ENCODE measurements at places on chromosomes 5 and 9.

DNA sequence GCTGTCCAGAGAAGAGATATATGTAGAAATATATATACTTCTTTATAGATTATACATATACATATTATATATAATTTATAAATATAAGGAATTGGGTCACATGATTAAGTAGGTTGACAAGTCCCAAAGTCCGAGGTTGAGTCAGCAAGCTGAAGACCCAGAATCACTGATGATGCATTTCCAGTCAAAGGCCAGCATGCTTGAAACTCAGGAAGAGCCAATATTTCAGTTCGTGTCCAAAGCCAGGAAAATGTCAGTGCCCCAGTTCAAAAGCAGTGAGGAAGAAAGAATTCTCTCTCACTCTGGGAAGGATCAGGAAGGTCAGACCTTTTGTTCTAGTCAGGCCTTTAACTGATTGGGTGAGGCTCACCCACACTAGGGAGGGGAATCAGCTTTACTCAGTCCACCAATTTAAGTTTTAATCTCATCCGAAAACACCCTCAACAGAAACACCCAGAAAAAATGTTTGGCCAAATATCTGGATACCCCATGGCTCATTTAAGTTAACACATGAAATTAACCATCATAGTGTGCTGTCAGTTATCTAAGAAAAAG, 42.0 kb upstream of the LVRN start:
- no peak for DNase-seq

GRCh38 chr5:10685115-10685521, 75.9 kb downstream of the DAP start:
- DNase-seq: no peak

- no peak for DNase-seq
These were observed 62.6 kb upstream of the RPS23 start for GRCh38 chr5:82340799-82341198.

GRCh38 chr5:82785882-82786509, 291.2 kb downstream of the TMEM167A start:
- no peak for DNase-seq

GRCh38 chr5:178110-178509, 13.2 kb upstream of the LRRC14B start:
- no peak for DNase-seq

DNA sequence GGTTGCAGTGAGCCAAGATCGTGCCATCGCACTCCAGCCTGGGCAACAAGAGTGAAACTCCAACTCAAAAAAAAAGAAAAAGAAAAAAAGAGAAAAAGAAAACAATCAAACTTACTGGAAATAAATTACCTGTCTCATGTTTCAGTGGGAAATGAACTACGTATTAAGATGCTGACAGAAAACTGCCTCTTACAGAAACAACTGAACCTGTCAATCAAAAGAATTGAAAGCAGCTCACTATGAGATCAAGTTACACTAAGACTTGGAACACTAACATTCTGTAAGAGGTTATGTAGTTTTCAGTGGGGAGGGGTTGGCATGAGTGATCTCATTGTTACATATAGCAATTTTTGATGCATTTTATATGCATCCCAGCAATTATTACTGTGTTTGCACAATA, 64.4 kb upstream of the SPATA31E1 start:
- DNase-seq: no peak

DNA sequence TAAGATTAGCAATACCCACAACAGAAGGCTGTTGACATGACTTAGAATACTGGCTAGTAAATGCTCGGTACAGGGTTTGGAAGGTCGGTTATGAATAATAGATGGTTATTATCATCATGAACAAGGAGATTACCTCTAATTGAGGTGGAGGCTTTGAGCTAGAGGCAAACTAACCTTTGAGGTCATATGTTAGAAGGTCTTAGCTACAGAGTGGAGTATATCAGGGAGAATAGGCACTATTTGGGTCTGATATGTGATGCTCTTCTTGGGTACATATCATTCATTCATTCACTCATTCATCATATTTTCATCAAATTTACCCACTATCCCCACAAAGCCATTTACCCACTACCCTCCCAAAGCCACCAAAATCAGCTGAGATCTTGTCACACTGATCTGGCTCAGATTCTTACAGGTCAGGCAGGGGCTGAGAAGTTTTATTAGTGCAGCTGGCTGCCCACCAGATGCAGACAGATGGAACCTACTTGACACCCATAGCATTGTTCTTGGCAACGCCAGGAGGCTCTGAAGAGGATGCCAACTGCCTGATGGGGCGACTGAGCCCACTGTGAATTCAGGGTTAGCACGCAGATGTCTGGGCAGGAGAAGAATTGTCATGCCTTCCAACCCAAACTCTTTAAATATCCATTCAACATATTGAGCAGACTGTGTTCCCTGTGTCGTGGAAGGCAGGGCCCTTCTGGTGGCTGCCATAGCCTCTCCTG, 90.2 kb upstream of the SH3PXD2B start:
- no peak for DNase-seq

DNA sequence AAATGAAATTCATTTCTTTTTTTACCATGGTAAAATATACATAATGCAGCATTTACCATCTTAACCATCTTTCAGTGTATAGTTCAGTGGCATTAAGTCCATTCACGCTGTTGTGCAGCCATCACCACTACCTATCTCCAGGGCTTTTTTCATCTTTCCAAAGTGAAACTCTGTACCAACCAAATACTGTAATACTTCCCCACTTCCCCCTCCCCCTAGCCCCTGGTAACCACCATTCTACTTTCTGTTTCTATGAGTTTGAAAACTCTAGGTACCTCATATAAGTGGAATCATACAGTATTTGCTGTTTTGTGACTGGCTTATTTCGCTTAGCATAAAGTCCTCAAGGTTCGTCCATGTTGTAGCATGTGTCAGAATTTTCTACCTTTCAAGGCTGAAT, 23.4 kb downstream of the SPAAR start:
- DNase-seq: no peak

- peak; percentile 16 for DNase-seq
These were observed 158.7 kb downstream of the NMUR2 start for GRCh38 chr5:152246401-152246800.

GRCh38 chr5:147687118-147687517, 95.4 kb downstream of the JAKMIP2 start:
- no peak for DNase-seq

DNA sequence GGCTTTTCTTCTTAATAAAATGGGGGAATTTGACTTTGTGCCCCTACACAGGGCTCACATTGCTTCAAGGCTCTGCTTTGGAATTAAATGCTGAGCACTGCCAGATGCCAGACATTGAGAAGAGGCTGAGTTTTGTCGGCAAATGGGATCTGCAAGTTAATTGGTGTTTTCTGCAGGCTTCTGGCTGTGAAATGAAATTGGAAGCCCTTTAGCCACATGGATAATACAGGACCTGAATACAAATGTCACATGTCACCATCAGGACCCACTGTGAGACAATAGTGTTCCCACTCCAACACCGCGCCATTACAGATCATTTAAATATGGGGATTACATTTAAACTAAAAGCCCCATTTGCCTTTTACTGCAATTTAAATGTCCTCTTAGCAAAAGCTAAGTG, 164.4 kb downstream of the ZSWIM6 start:
- DNase-seq: no peak

DNA sequence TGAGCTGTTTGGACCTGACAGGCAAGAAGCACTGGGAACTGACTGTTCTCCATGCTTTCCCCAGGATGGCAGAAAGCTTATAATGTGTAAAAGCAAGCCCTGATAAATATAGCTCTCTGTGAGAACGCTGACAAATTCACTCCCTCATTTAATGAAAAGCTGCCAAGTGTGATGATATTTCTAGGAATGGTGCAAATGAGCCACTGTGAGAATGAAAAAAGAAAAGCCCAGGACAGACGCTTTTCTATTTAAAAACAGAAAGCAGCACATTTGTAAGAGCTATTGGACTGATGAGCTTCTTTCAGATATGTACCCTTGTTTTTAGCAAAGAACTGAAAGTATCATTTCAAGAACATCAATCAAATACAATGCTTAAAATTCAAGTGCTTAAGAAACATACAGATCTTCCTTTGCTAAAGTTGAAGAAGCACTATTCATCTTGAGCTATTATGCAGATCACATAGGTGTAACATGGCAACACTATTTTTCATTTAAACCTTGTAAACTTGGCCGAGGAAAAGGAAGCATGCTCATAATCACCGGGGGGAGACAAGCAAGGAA, 842.6 kb upstream of the ACO1 start:
- no peak for DNase-seq

DNA sequence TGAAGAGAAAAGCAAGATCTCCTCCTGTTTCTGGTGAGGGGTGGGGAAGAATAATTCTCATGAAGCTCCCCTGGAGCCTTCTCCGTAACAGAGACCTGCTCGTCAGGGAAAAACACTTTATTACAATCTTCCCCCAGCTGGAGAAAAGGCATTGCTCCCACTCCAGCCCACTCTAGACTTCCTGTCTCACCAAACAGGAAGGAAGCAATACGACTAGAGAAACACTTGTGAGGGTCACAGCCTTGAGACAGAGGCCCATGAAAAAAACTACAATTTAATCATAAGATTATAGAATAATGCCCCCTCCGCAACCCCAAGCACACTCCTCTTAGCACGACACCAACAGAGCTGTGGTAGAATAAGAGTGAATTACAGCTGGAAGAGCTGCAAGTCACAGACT, 197.2 kb upstream of the S1PR3 start:
- DNase-seq: peak; percentile 44

GRCh38 chr5:175550055-175550805, 71.9 kb downstream of the SFXN1 start:
- peak; percentile 64 for DNase-seq

- DNase-seq: no peak
These were observed 137.5 kb downstream of the CPLANE1 start for GRCh38 chr5:37111426-37112382.

GRCh38 chr5:97422678-97423077, 239.6 kb upstream of the RIOK2 start:
- no peak for DNase-seq

DNA sequence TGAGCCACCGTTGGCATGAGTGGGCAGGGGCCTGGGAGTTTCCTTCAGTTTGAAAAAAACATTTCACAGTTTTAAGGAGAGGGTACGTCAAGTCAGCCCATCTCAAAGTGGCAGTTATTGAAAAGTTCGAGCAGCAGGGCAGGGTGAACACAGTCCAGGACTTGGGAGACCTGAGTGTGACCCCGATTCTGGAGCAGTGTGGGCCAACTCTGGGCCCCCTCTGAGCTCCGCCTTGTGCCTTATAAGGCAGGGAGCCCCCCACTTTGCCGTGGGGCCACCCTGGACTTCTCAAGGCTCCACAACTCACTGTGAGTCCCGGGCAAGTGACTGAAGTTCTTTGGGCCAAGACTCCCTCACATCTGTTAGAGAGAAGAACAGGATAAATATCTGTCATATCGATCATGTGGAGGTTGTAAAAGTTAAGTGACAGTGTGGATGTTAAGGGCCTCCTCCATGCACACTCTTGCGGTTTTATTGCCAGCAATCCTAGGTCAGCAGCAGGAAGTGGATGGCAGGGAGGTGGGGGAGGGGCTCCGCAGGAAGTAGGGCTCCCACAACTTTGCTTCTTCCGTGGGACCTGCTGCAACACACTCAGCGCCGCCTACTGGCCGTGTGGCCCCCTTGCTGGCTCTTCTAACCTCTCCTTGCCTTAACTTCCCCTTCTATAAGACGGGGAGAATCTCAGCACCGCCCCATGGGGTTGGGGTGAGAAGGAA, 38.4 kb downstream of the HRH2 start:
- peak; percentile 97 for DNase-seq

DNA sequence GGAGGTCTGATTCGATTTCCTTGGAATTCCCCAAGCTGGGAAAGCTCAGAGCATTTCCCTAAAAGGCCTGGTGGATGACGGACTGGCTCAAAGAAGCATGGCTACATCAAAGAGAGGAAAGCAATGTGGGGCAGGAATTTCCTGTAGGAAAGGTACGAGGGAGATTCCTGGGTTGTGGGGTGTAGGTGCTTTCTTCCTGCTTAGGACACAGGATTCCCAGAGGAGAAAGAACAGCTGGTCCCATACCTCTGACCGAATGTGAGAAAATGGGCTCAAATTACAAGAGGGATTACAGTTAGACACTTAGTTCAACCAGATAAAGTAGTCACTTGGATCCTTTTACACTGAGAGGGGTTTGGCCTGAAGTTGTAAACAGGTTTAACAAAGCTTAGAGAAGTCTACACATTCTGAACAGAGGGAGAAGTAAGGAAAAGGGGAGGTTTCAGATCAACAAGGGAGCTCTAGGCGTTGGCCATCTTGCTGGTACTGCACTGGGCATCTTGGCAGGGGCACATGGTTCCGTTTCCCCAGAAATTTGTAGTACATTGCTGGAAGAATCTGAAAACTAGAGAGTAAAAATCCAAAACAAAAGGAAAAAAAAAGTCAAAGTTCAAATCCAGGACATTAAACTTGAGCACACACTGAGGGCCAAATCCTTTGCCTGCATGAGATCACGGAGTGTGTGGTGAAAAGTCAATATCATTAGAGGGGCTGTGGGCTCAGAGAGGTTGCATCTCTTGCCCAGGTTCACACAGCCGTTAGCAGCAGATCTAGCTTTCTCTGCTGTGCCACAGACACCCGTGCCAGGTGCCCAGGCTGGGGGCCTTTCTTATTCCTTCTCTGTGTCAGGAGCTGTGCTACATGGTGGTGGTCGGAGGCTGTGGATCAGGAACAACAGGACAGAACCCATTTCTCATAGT, 171.3 kb downstream of the RGS3 start:
- DNase-seq: no peak

GRCh38 chr9:134706522-134706921, 64.9 kb downstream of the COL5A1 start:
- no peak for DNase-seq

GRCh38 chr9:25129537-25129936, 548.7 kb downstream of the TUSC1 start:
- DNase-seq: no peak

GRCh38 chr9:27539479-27540441, 10.1 kb upstream of the MOB3B start:
- no peak for DNase-seq

GRCh38 chr9:115643948-115644727, 509.5 kb upstream of the PAPPA start:
- no peak for DNase-seq

DNA sequence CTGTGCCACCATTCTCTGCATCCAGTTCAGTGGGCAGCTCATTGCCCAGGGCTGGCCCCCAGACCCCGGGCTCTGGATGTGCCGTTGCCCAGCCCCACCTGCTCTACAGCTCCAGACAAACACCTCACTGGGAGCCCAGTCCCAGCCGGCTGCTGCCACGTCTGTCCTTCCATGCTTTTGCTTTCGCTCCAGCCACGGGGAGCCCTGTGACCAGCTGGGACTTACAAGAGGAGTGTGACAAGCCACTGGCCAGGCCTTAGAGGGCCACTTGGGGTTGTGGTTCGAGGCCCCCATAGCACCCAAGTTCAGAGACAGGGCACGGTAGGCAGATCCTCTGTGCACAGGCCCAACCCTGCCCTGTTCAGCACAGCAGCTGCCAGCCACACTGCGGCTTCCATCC, 142.0 kb downstream of the ADAMTS2 start:
- DNase-seq: no peak

GRCh38 chr5:75395277-75395676, 58.3 kb downstream of the HMGCR start:
- DNase-seq: no peak

DNA sequence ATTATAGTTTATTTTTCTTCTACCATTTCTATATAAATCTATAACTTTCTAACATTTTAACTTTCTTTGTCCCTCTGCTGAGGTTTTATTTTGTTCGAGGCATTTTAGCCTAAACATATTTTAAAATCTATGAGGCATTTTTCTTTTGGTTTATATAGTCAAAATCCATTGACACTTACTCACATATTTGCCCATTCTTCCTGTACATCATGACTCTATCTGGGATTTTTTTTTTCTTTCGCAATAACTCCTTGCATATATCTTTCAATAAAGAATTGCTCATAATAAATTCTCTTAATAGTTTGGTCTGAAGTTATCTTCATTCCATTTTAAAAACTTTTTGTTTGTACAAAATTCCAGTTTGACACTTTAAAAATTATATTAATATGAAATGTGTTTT, 632.3 kb downstream of the TLE4 start:
- DNase-seq: no peak
